PC-3 (cell line): ENCODE measurements at places on chromosomes 2 and 18.

DNA sequence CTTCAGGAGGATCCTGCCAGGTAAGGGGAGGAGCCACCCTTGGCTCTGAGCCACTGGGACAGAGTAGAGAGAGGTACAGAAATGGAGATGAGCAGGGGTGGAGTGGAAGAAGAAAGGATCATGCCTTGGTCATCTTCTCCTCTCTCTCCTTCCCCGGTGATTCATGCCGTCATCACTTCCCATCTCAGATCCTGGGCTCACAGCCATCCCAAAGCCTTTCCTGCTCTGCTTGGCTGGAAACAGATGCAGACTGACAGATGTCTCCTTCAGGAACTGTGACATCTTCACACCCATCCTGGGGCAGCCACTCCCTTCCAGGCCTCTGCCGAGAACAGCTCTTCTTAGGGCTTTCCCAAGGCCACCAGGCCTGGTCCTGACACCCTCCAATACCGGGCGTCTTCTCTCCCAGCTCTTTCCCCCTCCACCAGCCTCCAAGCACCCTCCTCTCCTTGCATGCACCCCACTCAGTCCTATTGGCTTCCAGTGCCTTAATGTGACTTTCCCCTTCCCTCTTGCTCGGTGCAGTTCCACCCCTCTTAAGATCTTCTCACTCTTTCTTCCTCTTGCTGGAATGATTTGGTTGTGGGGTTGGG lies 58.3 kb upstream of the TNP1 start:
- peak; percentile 92 for DNase-seq

- no peak for DNase-seq
Observed at GRCh38 chr2:135099802-135100483, 47.9 kb downstream of the RAB3GAP1 start.

GRCh38 chr2:205887637-205888036 lies 198.3 kb downstream of the INO80D start:
- no peak for DNase-seq

- no peak for DNase-seq
Observed at GRCh38 chr2:15943378-15944280, 3.3 kb downstream of the MYCN start.

DNA sequence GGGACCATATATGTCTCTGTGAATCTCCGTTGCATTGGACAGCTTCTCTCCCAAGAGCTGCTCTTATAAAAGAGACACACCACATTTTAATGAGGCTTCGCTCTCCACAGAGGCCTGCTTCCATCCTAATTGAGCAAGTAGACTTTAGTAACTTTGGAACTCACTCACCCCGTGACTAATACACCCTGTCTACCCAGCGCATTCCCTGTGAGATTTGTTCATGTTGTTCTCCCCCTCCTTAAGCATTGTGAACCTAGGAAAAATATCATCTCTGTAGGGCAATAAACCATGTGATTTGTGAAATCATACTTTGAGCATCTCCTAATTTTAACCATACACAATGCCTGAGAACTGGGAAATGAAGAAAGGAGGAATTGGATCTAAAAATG lies 56.9 kb downstream of the MCFD2 start:
- no peak for DNase-seq

DNA sequence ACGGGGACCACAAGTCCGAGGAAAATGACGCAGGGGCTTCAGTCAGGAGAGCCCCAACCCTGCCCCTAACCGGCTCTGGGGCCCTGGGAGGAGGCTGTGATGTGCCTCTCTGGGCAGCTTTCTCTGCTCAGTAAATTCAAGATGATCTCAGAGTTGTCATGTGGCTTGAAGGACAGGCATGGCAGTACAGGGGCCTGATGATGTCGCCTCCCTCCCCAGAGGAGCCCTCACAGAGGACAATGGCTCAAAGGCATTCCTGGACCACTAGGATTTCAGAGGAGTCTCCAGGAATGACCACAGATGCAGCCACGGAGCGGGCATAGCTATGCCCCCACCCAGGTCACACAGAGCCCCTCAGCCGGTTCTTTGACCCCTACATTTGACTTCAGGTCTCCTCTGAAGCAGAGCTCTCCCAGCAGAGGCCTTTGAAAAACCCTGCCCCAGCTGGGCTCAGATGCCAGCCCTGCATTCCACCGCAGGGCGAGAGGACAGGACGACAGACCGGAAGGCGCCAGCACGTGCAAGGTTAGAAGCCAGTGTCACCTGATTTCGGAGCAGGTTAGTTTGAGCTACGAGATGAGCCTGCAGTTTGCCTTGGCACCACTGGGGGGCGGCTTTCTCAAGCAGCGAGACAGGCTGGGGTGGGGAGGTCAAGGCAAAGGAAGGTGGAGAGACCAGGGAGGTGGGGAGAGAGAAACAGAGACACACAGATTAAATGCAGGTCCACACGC lies 39.2 kb downstream of the BIN1 start:
- DNase-seq = peak; percentile 63

- DNase-seq = no peak
Observed at GRCh38 chr2:241505086-241505780, 3.2 kb downstream of the STK25 start.

- DNase-seq = peak; percentile 13
Observed at GRCh38 chr2:186991766-186992417, 142.9 kb upstream of the ZSWIM2 start.

DNA sequence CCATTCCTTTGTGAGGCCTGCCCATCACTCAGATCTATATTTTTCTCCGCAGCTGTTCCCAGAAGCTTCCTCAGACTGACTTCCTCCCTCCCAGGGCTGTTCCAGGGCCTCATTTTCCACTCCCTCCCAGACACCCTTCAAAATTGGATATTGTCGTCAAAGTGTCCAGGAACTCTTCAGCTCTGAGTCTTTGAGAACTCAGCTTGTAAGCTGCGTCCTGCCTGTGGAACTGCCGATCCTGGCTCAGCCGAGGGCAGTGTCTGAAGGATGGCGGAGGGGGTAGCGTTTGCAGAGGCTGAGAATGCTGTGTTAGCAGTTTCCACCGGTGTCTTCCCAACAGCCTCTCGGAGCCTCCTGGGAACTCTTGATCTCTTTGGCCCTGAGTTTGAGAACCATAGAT lies 27.1 kb downstream of the NCK2 start:
- no peak for DNase-seq

- DNase-seq = no peak
Observed at GRCh38 chr18:61497422-61497821, 164.2 kb downstream of the CDH20 start.

DNA sequence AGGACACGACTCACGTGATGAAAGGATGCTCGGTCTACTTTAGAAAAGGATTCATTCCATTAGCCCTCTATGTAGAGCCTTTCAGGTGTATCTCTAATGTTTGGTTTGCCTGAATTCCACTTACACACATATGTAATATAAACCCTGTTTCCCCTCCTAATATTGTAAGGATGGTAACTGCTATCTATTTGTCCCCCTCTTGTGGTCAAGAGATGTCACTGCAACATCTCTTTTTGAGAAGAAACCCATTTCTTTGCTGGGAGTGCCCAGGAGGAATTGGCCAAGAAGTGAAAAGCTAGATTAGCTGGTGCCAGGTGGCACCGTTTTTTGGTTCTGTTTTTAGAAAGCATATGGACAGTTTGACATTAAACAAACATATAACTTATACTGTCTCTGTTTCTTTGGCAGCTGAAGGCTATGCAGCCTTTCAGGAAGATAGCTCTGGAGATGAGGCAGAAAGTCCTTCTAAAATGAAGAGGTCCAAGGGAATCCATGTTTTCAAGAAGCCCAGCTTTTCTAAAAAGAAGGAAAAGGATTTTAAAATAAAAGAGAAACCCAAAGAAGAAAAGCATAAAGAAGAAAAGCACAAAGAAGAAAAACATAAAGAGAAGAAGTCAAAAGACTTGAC lies 41.2 kb downstream of the RALBP1 start:
- DNase-seq = peak; percentile 79

GRCh38 chr2:219521066-219521880 lies 7.0 kb downstream of the ASIC4 start:
- peak; percentile 61 for DNase-seq

DNA sequence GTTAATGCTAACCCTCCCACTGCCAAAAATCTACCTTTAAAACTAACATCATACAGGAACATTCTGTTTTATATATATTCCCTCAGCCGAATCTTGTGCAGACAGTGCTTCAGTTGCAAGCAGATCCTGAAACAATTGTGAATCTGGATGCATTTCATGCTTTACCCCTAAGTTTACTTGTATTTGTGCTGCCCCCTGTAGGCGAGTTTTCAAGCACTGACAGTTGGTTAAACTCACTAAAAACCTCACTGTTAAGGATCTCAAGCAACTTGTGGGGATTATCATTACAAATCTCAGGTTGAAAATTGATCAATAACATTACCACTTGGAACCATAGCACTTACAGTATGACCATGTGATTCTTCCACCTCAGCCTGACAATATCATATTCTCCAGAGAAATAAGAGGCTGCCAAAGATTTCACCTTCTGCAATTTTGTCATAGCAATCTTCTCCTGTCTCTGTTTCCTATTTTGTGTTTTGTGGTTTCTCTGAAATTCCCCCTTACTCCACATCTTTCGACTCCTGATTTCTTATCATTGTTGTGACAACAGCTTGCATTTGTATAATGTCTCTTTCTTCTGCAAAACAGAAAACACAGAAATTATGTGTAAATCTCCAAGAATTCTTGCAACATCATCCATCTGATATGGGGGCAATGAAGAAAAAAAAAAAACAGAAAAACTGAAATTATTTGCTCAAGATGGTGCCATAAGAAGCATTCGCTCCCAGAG lies 354.6 kb upstream of the SETBP1 start:
- peak; percentile 51 for DNase-seq

GRCh38 chr2:241036964-241037421 lies 38.6 kb downstream of the SNED1 start:
- DNase-seq = no peak

DNA sequence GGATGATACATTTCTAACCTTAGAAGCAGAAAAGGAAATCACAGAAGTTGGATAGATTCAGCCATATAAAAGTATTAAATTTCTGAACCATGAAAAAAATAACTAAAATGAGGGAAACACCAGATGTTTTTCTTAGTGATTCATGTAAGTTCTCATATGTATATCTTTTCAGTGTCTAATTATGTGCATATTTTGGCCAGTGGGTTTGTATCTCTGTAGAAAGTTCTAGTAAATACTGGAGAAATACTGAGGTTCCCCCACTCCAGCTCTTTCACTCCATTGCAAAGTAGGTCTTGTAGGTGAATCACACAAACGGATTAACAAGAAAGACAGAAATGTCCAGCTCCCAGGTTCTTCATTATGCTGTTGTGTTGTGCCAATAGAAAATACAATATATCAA lies 222.3 kb downstream of the NEDD4L start:
- no peak for DNase-seq

DNA sequence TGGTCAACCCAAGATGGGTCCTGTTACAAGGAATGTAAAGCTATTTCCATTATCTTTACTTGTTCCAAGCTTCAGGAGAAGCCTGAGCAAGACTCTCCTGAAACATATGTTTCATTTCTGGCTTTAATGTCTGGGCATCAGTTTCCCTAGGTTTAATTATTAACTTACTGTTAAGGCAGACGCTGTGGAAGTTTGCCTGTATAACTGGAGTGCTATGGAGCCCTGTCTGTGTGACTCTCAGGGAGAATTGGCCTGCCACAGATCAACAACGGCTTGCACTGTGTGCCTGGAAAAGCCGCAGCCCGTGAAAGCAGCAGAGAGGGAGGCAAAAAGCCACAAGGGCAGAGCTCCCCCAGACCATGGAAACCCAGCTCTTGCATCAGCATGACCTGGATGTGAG lies 22.1 kb upstream of the LONRF2 start:
- no peak for DNase-seq

DNA sequence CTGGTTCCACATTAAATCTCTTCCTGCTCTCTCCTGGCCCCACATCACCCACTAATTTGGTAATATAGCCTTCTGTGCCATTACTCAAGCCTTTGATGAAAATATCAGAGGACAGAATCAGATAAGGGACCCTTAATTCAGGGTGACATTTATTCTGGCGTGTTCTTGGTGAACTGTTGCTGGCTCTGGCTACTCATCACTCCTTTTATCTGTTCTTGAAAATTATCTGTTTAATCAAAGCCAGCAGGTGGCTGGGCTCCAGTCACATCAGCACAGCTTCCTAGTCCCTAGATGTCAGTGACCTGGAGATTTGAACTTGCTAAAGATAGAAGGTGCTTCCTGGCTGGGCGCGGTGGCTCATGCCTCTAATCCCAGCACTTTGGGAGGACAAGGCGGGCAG lies 26.9 kb upstream of the SLC35F6 start:
- DNase-seq = no peak

GRCh38 chr2:80030135-80030534 lies 274.4 kb downstream of the LRRTM1 start:
- no peak for DNase-seq

DNA sequence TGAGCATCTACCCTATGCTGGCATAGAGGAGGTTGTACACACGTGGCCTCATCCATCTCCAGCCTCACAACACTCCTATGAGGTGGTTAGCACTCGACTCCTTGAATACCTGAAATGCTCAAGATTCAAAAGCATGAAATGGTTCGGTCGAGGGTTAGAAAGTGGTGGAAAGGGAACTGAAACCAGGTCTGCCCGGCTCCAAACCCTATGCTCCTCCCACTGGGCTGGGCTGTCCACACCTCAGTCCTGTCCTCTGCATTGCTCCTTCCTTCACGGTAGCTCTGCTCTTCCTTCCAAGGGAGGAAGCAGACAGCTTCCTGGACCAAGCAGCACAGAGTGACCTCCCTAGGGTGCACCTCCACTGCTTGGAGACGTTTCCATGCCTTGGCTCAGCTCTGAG lies 565.2 kb upstream of the ID2 start:
- DNase-seq = no peak

DNA sequence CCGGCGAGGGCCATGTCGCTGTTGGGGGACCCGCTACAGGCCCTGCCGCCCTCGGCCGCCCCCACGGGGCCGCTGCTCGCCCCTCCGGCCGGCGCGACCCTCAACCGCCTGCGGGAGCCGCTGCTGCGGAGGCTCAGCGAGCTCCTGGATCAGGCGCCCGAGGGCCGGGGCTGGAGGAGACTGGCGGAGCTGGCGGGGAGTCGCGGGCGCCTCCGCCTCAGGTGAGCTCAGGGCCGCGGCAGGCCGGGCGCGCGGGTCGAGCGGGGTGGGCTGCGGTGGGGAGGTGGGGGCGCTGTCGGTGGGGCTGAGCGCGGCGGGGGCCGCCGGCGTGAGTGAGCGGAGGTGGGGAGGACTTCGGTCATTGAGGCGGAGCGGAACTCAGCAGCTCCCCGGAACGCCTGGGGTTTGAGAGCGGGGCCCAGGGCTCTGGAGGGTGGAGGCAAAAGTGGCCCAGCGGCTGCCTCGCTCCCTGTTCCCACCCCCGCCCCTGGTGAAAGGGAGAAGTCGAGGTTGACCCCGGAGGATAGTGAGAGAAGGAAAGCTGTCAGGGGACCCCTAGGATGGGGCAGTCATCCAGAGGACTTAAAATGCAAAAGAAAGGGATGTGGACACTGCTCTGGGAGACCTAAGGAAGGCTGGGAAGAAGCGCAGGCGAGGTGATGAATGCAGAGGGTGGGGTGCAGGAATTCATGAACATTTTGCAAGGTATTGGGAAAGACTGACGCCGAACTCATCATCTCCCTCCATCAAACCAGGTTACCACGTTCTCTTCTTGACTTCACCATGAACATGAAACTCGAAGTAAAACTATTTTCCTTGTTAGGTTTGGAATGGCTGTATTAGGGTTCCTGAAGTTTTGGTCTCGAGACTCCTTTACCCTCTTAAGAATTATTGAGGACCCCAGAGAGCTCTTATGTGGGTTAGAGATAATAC lies 633 bp downstream of the MALT1 start:
- peak; percentile 45 for DNase-seq
